ENCODE measurements at places on chromosomes 2 and 18.

DNA sequence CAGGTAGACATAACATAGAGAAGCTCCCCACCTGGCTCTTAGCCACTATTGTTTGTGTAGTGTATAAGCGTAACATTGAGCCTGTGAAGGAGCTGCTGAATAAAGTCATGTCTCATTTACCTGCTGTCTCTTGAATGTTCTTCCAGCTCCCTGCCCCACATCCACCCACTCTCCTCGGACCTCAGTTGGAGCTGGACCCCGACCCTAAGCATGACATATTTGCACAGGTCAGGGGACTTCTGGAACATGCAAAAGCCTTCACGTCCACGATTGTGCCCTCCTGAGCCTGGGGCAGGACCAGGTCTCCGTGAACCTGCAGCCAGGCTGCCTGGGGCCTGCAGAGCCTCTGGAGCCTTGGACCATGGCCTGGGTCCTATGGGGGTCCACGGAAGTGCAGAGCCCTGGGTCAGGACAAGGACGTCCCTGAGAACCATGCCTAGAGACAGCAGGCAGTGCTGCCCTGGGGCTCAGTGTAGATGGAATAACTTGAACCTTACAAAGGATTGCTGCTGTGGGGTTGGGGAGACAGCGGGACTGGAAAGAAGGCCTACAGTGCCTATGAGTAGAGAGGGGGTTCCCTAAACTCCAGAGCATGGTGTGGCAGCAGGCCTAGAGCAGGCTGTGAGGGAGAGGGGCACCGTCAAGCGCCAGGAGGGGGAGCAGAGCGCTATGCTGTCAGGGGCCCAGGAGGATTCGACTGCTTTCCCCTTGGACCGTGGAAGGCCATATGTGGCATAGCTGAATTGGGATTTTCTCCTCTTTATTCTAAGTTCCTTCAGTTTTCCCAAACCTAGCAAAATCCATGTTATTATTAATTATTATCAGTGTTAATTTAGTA lies 99.9 kb upstream of the ZNF236 start:
- DNase-seq = no peak

GRCh38 chr18:22924589-22924988 lies 8.5 kb upstream of the RBBP8 start:
- no peak for DNase-seq

GRCh38 chr18:45349019-45349418 lies 266.3 kb upstream of the SLC14A2 start:
- no peak for DNase-seq

DNA sequence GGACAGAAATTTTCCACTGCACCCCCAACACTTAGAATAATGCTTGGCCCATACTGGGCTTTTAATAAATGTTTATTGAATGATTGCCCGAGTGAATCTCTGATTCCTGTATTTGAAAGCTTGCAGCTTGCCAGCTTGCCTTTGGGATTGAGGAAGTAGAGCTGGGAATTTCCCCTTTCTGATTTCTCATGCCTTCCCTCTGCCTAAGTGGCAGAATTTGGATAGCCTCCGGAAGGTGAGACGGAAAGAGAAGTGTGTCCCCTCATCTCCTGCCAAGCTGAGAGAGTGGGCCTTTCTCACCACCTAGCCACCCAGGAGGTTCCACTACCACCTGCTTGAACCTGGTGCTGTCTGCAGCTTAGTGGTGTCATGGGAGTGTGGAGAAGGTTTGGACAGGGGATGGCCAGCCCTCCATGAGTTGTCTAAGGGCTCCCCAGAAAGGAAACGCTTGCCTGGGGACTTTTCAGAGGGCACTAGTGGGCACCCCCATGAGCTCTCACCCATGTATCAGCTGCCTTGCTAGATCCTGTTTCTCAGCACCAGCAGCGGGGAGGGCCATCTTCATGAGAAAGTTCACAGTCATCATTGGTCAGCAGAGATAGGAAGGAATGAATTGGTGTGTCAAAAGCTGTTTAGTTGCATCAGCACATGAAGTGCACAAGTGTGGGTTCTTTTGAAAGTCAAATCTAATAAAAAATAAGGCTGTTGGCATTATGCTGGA lies 8.6 kb upstream of the NCOA1 start:
- no peak for DNase-seq

GRCh38 chr2:216362730-216363129 lies 9.6 kb downstream of the MARCHF4 start:
- DNase-seq = no peak

- no peak for DNase-seq
Measured at GRCh38 chr2:111149882-111150455, 29.3 kb downstream of the BCL2L11 start.

DNA sequence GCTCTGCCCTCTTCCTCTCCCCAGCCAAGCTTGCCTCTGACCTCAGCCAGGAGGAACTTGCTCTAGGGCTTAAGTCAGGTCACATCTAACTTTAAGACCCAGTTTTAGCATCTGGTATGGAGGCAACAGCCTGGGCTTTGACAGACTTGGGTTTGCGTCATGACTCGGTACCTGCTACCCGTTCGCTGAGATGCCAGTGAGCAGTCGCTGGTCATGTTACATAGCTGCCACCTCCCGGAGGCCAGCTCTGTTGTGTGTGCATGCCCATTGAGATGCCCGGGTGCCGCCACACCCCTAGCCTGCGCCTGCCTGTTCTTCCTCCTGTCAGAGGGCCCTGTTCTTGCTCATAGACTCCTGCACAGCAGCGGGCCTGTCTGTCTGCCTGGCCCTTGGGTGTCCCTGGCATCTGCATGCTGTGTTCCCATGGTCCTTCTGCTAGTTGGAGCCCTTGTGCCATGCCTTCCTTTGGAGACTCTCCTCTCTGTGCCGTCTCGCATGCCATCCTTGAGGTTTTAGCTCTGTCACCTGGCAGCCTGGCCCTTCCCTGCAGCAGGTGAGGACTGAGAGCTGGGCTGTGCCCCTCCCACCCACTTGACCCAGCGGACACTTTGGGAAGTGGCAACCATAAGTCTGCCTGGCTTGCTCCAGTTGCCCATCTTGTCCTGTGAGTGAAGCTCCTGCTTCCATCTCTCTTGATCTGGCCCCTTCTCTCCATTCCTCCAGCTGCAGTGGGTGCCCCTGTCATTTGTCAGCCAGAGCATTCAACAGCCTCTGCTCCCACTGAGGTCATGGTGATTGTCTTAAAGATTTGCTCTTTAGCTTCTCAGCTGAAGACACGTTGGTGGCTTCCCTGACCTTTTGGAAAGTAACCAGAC lies 24.9 kb downstream of the ASAP2 start:
- DNase-seq = no peak

GRCh38 chr18:60684843-60685513 lies 312.4 kb upstream of the MC4R start:
- DNase-seq = no peak

GRCh38 chr2:25286025-25286400 lies 55.7 kb downstream of the DNMT3A start:
- DNase-seq = no peak

DNA sequence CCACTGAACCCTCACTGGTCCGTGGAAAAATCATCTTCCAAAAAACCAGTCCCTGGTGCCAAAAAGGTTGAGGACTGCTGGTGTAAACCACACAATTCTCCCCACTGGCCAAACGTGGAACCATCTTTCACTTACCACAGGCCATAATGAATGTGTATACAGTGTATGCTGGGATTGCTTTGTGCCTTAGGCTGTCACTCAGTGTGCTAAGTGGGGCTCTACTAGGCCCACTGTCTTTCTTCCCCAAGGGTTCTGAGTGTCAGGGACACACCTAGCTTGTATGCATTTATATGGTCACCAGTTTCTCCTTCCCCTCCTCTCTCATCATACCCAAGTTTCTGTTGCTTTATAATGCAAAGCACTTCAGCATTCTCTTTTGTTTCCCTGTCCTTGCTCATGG lies 27.2 kb downstream of the SCYGR8 start:
- no peak for DNase-seq

DNA sequence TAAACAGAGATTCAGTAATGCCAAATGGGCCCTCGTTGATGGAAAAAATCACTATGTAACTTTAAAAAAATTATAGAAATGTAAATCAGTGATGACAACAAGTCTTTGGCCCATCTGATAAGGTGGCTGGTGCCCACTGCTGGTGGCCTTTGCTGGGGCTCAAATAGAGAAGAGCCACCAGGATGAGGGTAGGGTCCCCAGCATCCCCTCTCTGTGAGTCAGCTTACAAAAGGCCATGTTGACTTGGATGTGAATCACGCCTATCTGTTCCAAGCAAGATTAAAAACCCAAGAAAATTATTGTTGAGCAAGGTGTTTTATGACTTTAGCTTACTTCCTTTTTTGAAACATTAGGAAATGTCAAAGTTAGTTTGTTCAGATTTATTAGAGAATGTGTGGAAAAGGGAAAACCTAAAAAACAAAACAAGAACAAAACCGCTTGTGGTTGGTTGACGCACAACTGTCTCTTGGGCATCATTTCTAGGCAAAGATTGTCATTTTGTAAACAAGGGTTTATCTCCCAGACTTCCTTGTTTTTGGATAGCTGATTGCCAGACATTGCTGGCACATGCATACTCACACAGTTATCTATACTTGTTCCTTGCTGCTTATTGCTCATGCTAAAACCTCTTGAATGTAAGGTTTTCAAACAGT lies 53.7 kb upstream of the ZNF396 start:
- no peak for DNase-seq

GRCh38 chr2:121131375-121131774 lies 153.6 kb downstream of the TFCP2L1 start:
- DNase-seq = no peak

GRCh38 chr2:226699321-226699720 lies 100.3 kb downstream of the IRS1 start:
- DNase-seq = peak; percentile 77

GRCh38 chr18:79321625-79322405 lies 73.9 kb upstream of the NFATC1 start:
- no peak for DNase-seq

DNA sequence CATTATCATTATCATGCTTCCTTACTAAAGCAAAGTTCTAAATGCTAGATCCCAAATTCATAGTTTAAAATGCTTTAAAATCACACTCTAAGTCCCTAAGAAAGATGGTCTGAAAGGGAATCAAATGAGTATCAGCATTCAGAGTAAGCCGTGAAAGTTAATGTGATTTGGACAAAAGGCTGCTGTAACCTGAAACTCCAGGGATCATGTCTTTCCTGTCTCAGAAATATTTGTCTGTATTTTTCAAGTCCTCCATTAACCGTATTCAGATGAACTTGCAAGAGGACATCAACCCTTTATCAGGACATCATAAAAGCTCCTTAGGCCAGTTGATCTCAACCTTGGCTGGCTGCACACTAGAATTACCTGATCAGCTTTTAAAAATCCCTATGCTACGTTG lies 324.3 kb upstream of the PKDCC start:
- DNase-seq = no peak

DNA sequence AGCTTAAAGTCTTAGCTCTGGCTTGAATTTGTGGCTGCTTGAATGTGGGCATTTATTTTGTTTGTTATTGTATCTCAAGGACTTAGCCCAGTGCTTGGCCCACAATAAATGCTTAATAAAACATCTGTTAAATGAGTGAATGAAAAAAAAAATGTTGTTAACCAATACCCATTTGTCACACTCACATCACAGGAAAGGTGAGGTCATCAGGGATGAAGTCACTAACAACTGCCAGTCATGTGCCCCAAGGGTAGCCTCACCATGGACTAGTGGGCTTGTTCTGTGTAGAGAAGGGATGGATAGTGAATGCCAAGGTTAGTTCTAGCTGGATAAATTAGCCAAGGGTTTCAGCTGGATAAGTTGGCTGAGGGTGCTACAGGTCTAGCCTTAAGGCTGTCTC lies 3.0 kb downstream of the NRBP1 start:
- no peak for DNase-seq

DNA sequence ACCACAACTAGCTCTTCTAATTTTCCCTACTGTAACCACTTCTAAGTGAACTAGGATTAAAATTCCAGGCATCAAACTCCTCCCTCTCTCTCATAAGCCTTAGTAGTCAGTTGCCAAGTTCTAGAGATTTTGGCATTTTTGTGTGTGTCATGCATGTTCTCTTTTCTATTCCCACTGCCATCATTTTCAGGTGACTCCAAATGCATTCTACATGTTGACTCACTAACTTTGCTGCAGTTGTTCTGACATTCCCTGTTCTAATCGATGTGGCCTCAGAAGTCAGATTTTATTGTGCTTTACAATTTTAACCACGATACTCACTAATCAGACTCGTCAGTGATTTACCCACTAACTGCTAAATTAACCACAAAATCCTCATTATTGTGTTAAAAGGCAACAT lies 13.3 kb downstream of the DSC1 start:
- DNase-seq = no peak

GRCh38 chr2:241020629-241021190 lies 22.3 kb downstream of the SNED1 start:
- no peak for DNase-seq
